AG10803 (cell line): ENCODE measurements at places on chromosomes 7 and 10.

DNA sequence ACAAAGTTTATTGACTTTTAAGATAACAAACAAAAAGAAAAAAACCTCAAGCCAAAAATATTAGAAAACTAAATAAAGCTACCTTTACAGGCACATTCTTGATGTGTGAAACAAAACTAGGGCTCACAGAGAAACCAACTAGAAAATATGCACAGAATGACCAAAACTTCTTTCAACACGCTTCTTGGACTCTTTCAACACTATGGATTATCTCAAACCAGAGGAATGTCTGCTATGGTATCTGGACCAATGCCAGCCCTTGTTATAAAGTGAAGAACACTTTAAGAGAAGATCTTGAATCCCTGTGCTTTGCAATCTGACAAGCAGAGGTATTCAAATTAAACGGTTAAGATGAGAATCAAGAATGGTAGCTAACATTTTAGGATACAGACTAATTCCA is 76.6 kb downstream of the DNAJC1 start:
- peak; percentile 97 for DNase-seq

DNA sequence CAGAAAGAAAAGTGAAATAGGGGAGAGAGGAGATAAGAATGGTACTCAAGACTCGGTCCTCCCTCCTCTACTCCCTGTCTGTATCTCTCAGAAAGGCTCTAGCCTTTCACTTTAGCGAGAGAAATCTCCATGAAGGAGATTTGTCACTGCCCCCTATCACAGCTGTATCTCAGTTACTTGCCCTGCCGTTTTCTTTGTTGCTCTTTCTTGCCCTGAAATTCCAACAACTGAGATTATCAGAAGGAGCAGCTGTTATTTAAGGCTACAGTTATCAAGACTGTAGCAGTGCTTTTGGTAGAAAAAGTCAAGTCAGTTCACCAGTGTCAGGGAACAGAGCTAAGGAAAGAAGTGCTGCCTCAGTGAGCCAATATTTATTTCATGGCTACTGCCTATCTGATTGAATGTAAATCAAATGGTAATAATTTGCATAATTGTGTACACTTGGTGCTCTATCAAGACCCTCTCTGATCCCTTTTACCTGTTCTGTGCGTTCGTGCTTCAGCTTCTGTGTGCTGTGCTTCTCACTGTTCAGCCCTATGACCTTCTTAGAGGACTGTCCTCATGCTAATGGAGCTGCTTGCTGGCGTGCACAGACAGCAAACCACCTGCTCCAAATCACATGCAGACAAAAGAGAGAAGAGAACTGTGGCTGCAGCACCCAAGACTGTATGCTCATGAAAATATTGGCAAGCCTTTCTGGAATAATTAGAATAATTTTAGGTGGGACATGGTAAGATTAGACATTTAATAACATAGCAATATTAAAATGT is 180.2 kb upstream of the FAM3C start:
- DNase-seq = no peak

DNA sequence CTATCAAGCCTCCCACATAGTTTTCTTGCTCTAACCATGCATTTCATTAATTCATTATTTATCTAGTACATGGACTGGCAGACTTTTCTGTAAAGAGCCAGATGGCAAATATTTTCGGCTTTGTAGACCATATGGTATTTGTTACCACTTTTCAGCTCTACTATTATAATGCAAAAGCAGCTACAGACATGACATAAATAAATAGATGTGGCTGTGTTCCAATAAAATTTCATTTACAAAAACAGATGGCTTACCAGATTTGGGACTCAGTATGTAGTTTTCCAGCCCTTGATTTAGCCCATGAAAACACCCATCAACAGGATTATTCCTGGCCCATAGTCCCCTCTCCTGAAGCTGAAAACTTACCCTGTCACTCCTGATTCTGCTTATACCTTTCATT is 32.1 kb downstream of the PLCE1 start:
- DNase-seq = no peak

- DNase-seq = peak; percentile 40
These were observed 34.3 kb downstream of the NAPEPLD start for GRCh38 chr7:103114576-103115008.

DNA sequence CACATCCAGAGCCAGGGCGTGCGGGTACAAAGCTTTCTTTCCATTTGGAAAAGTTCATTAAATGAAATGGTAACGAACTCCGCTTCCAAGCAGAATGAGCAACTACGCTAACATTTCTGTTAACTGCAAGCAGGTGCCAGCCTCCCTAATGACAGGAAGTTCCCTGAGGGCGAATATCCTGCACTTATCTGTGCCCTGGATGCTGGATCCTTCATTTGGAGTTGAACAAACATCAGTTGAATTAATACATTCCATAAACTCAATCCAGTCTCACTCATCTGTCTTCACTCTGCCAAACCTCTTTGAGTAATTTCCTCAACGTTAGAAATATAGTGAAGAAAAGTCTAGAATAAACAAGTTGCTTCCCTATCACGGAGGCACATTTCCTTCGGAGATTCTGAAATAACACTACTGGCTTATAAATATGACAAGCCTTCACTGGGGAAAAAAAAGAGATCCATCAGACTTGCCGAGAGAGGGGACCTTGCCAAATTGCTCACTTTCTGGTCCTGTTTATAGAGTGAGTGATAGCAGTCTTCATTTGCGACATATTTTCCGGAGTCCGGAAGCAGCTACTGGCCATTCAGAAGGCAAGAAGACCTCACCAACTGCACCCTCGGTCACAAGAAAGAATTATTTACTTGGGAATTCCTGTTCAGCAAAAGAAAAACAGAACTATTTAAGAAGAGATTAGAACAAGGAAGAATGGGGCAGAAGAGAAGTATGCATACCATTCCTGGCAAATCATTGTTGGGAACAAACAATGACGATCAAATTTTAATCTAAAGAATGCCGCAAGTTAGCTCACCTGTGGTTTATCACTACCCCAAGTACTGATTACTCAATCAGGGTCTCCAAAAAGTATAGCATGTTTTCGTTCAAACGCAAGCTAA is 196.4 kb downstream of the FAM107B start:
- DNase-seq = no peak

- DNase-seq = no peak
These were observed 644.6 kb downstream of the AUTS2 start for GRCh38 chr7:70242826-70243225.

- DNase-seq = peak; percentile 79
These were observed 789 bp downstream of the PDGFA start for GRCh38 chr7:518630-519483.

DNA sequence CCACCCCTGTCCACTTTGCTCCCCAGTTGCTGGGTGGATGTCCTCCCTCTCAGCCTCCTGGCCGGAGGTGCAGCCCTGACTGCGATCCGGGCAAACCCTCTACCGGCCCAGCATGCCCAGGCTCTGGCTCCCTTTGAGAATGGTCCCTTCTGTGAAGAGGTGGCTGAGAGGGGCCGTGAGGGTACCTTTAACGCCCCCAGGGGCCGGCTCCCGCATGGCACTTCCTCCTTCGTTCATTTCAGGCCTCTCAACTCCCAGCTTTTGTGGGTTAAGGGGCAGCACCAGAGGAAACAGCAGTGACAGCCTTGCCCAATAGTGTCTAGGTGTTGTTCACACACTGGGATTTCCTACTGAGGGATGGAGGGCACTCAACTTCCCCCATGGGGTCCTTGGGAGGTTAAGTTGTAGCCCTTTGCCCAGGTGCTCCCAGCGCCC is 33.2 kb upstream of the HABP2 start:
- no peak for DNase-seq

DNA sequence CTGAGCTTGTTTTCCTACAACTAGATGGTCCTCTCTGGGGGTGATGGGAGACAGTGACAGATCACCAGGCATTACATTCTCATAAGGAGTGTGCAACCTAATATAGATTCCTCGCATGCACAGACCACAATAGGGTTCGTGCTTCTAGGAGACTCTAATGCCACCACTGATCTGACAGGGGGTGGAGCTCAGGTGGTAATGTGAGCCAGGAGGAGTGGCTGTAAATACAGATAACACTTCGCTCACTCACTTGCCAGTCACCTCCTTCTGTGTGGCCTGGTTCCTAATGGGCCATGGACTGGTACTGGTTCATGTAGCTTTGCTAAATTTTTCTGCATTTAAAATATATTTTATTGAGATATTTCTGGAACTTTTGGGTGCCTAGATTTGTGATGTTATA is 202.3 kb upstream of the ZNF32 start:
- DNase-seq = no peak

DNA sequence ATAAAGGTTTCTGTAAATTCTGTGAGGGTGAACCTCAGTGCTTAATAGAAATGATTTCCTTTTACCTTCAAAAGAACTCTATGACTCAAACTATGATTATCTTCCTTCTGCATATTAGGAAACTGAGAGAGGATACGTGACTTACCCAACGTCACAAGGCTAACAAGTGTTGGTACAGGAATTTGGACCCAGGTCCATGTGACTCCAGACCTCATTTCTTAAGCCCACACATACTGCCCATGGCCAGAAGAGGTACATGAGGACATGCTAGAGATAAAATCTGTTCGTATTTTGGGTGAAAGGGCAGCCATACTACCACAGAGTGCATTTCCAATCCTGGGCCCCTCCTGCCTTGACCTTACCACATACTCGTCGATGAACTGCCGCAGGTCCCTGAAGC is 61.5 kb upstream of the TM9SF3 start:
- no peak for DNase-seq

GRCh38 chr7:12961910-12962480 is 274.6 kb downstream of the ARL4A start:
- no peak for DNase-seq

DNA sequence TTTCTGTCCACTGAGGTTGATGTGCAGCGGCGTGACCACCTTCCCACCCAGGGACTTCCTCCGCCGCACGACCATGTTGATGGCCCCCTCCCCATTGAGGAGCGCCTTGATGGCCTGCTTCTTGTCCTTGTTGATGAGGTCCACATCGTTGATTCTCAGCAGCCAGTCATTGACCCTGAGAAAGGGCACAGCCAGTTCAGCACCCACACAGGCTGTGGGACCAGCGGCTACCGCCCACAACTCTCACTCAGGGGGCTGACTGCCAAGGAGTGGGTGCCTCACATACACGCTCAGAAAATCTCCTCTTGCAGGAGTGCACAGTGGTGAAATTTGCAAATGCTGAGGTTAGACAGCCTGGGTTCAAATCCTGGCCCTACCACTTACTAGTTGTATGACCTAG is 97.2 kb downstream of the DLG5 start:
- no peak for DNase-seq

DNA sequence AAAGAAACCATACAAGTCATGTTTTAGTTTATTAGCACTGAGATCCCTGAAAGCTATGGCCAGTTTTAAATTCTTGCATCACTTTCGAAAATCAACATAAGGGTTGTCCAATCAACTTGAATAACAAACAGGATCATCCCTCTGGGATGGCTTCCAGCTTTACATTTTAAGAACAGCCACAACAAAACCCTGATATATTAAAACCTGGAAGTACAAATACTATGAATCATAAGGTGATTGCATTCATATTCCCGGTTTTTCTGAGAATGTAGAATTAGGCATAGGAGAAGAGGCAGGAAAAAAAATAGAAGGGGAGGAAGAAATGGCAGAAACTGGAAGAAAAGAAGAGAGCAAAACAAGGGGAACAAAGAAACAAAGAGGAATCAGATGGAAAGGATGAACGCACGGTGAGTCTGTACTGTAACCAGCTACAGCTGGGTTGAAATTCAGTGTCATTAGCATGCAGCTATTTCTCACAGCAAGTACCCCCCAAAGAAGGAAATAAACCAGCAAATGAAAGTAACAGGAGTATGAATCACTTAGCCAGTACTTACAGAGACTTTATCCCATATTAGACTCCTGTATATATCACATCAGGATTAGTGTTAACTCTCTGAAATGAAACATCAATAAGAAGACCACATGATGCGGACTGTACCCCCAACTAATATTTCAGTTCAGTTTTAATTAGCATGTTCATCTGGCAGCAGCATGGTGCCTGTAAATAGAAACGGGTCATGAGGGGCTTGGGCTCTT is 301.3 kb downstream of the RNLS start:
- DNase-seq = peak; percentile 76

DNA sequence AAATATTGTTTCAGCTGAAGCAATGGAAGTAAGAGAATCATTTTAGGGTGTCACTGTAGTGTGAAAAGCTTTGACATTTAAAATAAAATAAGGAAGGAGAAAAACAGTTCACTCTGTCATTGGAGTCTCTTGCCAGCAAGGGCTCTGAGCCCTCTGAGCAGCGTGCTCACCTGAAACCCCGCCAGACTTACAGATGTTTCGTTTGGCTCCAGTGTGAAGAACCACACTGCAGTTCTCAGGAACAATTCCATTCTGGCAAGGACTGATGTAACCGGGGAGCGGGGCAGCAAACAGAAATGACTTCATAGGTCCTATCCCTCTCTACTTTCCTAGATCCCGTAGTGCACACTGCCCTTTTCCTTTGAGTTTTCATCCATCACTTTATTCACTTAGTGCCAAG is 164.3 kb downstream of the CELF2 start:
- DNase-seq = peak; percentile 30

GRCh38 chr7:89495704-89496103 is 658.6 kb upstream of the STEAP1 start:
- no peak for DNase-seq

DNA sequence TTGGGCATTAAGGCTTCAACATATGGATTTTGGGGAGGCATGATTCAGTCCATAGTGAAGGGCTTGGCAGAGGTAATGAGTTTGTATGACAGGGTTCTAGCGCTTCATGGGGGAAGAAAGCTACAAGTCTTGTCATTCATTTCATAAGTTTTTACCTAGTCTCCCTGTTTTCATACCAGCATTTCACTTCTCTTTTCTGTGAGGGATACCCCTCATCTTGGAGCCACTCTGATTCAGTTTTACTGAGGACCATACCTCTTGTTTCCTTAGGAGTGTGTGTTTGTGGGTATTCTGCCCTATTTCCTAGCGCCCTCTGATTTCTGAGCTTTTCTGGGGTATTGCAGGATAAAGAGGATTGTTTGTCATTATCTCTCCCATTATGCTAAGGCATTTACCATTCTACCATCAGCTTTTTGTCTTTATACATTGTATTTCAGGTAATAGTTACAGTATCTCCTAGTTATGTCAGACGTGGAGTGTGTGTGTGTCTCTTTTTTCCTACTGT is 6.8 kb downstream of the RSBN1L start:
- DNase-seq = no peak
